ENCODE measurements at places on chromosomes 7 and 10. TPM values are rescaled to one million over a fixed set of nuclear protein-coding genes. Genes with fewer than 3 reads are reported as not detected.
A peak's percentile ranks its signal among the peaks of the same experiment; 100 is the strongest.

GRCh38 chr10:45373003-45373575 is 927 bp upstream of the ALOX5 start:
- DNase-seq = no peak

DNA sequence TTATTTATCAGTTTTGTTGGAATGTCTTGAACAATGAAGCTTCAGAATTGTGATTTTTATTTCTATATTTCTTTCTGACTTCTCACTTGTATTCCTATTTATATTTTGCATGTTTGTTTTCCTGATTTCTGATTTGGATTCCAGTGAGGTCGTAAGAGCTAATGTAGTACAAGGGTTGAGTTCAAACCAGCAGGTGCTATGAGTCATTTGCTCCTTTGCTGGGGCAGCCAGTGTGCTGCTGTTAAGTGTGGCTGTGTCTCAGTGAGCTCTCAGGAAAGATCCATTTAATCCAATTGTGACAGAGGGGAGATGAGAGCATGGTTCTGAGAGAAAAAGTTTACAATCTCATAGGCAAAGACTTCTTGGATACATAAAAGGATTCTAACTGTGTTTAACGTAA is 48.6 kb downstream of the MCU start:
- peak; percentile 83 for DNase-seq

GRCh38 chr10:77431209-77431611 is 206.4 kb downstream of the KCNMA1 start:
- DNase-seq = no peak

- DNase-seq = no peak
Measured at GRCh38 chr7:51731075-51731474, 414.5 kb upstream of the COBL start.

- DNase-seq = no peak
Measured at GRCh38 chr7:80748363-80749042, 110.1 kb downstream of the CD36 start.

- DNase-seq = no peak
Measured at GRCh38 chr7:100825751-100826513, 1.4 kb downstream of the EPHB4 start.

GRCh38 chr7:20894806-20895205 is 108.1 kb upstream of the SP8 start:
- no peak for DNase-seq

DNA sequence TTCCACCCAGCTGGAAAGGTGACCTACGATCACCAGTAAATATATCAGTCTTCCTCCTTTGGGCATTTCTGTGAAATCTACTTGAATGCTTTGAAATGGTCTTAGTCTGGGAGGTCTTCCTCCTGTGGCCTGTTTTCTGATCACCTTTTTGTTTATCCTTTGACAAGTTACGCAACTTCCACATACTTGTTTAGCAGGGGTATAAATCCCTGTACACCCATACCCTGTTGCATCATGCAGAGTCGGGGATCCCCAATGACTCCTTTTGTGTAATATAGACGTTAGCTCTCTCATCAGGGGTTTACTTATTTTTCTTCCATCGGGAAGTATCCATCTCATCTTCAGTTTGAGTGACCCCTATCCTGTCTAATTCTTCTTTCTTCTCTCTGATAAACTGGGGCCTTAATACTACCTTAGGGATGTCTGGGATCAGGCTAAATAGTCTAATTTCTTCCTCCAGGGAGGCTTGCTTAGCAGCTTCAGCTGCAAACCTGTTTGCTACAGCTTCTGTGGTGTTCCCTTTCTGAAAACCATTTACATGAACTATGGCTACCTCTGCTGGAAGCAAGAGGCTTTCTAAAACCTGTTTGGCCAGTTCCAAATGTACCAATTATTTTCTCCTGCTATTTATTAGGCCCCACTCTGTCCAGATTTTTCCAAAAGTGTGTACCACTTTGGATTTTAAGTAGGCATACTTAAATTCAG is 25.8 kb downstream of the MAPK8 start:
- DNase-seq = no peak

DNA sequence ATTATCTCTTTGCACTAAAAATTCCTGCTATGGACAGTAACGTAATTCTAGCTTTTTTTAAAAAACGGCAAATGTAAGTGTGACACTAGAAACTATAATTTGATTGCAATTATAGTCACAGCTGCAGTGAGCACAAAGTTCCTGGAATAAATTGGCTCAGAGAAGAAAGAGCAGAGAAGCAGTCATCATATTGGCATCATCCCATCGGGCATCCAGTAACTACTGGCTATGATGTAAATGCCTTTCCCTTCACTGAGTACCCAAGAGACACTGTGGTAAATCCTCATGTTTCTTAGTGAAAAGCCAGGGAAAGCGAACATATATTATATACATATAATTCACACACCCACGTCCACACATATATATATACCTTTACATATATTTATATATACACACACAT is 43.6 kb downstream of the PIP4K2A start:
- no peak for DNase-seq

- no peak for DNase-seq
Measured at GRCh38 chr7:152108359-152108758, 82.9 kb downstream of the GALNT11 start.

GPR15LG gene
- not detected for total RNA-seq

- DNase-seq = peak; percentile 8
Measured at GRCh38 chr10:112842832-112843360, 107.2 kb upstream of the TCF7L2 start.

- DNase-seq = no peak
Measured at GRCh38 chr7:28239823-28240204, 59.2 kb upstream of the JAZF1 start.

- no peak for DNase-seq
Measured at GRCh38 chr7:64888561-64888900, 14.5 kb upstream of the ZNF273 start.

DNA sequence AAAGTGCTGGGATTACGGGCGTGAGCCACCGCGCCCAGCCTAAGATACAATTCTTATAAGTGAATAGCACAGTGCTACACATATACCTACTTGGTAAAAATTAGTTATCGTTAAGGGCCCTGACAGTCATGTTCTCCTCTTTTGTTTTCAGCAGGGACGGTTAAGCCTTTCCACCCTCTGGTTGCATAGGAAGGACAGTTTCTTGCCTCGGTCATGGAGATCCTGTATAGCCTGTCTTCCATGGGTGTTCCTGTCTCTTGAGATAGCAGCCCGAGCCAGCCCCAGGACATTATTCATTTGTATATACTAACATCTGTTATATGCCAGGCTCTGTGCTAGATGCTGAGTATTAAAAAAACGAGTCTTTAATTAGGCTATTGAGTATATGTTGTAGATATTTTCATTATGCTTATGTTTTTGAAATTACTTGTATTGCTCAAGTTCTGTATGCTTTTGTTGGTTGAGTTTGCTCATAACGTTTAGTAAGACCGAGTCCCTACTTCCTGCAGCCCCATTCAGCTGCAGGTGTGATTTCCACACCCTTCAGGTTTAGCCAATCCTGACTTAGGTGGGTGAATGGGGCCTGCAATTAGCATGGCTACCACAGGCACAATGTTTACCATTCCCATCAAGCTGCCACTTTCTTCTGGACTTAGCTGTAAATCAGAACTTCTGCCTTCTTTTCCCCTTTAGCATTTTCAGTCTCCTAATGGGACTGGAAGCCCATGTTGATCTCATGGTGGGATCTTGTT is 24.8 kb downstream of the CCSER2 start:
- DNase-seq = no peak

DNA sequence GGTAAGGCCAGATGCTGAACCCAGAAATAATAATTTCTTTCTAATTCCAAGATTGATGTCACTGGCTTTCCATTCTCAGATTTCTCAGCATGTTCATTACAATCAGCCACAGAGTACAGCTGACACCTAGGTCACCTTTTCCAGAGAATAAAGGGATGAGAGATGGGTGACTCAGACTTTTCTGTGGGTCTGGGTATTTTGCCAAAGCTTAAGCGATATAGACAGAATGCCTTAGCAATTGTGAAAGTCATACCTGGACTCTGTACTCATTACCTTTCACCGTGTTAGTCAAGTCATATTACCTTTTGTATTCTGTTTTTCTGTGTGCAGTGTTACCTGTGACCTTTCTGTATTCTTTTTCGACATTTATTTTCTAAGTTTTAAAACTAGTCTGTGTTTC is 10.6 kb upstream of the PRTFDC1 start:
- peak; percentile 65 for DNase-seq

INSYN2A gene
- total RNA-seq = not detected

IDI1 gene
- 48.0 TPM for total RNA-seq

- no peak for DNase-seq
Measured at GRCh38 chr10:89248990-89249389, 2.6 kb downstream of the LIPA start.

- DNase-seq = no peak
Measured at GRCh38 chr7:138500892-138501291, 40.8 kb downstream of the TRIM24 start.

GRCh38 chr7:40884241-40884640 is 749.4 kb downstream of the SUGCT start:
- DNase-seq = no peak

DNA sequence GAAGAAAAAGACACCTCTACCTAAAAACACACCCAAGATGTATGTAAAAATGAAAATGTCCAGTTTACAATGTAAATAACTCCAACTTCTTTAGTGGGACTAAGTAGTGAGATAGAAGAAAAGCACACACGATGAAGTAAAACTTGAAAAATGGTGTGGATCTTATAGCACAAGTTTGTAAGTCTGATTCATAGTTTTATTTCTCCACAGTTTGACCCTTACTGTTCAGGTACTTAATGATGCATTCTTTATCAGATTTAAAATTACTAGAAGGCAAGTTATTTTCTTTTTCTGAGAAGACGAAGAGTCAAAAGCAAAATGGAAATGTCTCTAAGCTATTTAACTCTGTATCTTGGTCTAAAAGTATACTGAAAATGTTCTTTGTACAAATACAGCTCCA is 6.1 kb downstream of the NAMPT start:
- DNase-seq = no peak

- no peak for DNase-seq
Measured at GRCh38 chr7:1539181-1539881, 8.8 kb downstream of the MAFK start.

DNA sequence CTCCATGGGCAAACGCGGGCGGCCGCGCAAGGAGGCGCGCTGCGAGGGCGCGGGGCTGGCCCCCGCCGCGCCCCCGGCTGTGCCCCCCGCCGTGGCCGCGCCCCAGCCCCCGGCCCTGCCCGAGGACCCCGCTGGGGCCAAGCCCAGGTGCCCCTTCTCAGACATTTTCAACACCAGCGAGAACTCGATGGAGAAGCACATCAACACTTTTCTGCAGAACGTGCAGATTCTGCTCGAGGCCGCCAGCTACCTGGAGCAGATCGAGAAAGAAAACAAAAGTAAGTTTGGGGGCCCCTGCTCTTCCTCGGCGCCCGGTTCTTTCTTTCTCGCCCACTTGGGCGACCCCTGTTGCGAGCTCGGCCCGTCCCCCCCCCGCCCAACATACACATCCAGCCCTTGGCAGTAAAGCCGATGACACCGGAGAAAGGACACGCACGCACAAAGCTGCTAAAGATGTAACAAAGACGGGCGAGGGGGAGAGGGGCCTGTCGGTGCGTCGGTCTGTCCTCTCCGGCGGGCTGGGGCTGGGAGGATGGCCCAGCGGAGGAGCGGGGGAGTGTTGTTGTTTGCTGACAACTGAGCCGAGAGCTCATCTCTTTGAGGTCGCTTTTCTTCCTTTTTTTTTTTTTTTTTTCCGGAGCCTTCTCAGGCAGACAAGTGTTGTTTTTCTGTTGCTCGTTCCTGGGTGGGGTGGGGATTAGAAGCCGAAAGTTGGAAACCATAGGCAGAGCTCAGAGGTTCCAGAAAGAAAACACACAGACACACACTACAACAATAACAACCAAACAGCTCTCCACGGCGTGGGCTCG is 604 bp downstream of the MXI1 start:
- peak; percentile 23 for DNase-seq

- no peak for DNase-seq
Measured at GRCh38 chr10:30270247-30270646, 78.8 kb downstream of the MTPAP start.

PAX4 gene
- not detected for total RNA-seq

PON1 gene
- total RNA-seq = not detected

- no peak for DNase-seq
Measured at GRCh38 chr10:129495256-129495655, 28.2 kb downstream of the MGMT start.

FAM221A gene
- total RNA-seq = 4.3 TPM

GRCh38 chr7:34787586-34787985 is 129.6 kb downstream of the NPSR1 start:
- DNase-seq = no peak

CFAP70 gene
- total RNA-seq = 0.13 TPM

- no peak for DNase-seq
Measured at GRCh38 chr7:132430041-132430855, 146.0 kb downstream of the PLXNA4 start.

GRCh38 chr10:123683459-123683858 is 17.3 kb downstream of the GPR26 start:
- no peak for DNase-seq

PPP1R3C gene
- total RNA-seq = 0.13 TPM

- DNase-seq = no peak
Measured at GRCh38 chr10:88702848-88703597, 3.0 kb upstream of the LIPK start.

DNA sequence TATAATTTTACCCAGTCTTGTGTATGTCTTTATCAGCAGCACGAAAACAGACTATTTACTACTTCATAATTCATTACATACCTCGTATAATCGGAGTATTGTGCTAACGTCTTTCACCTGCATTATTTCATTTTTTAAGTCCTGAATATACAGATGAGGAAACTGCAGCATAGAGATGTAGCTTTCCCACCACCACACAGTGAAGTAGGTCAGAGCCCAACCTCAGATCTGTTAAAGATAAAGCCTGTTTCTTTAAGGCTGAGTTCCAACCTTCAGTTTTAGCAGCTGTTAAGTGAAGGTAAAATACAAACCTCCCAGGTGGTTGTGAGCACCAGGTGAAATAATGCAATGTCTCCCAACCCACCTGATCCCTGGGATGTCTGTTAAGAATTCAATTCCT is 2.0 kb upstream of the ADAM12 start:
- DNase-seq = no peak

GRCh38 chr7:46170792-46171191 is 249.7 kb upstream of the IGFBP3 start:
- DNase-seq = no peak

SPDYE16 gene
- total RNA-seq = not detected

DNA sequence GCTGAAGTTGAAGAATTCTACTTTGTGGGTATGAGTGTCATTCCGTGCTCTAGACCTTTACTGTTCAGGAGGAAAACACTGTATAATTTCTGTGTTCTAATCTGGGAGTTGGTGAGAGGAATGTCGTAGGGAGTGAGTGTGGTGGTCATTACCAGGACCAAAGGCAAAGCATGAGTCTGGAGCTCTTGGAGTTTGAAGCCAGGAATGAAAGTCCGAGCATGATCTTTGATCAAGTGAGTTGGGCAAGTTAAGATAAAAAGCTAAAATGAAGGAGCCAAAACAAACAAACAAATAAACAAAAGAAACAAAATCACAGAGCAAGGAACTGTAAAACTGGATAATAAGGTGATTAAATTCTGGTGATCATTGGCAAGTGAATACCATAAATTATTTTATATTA is 161.4 kb downstream of the AGMO start:
- DNase-seq = no peak

DNA sequence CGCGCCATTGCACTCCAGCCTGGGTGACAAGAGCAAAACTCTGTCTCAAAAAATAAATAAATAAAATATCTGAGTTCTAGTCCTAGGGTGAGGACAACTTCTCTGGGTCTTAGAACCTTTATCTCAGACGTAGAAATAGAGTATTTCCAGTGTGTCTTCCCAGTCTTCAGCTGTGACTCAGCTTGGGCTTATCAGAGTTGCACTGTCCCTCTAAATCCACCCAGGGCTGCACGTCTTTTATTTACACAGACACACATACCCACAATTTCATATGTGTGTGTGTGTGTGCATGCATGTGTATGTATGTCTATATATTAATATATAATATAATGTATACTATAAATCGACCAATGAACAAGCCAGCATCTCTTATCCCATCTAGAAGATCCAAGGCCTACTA is 13.0 kb upstream of the PDIA4 start:
- DNase-seq = no peak

Data from dermis microvascular lymphatic vessel endothelial cell (primary cell).